ENCODE measurements at places on chromosomes 2 and 18.

DNA sequence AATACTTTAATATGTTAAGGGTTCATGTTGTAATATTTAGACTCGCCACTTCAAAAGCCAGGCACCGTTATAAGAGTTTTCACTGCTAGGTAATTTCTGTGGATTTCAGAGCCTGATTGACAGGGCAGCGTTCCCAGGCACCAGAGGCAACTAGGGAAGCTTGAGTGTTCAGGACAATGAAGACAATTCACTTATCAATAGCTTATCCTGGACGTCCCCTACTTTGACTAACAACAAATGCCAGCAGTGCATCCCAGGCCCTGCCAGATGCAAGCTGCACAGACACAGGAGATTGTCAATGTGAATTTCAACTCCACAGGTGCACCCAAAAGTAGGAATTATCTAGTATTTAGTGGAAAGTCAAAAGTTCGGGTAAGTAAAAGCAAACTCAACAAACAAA lies 179.3 kb upstream of the GYPC start:
- no peak overlapping the region for H3K27ac ChIP-seq
- no peaks in the 10 kb centered on the region for H3K36me3 ChIP-seq
- peaks cover 8% of the 10 kb centered on the region for H3K27me3 ChIP-seq
- no peak overlapping the region for H3K4me3 ChIP-seq
- no peak for DNase-seq

- H3K4me1 ChIP-seq = no peaks in the 10 kb centered on the region
- peaks cover 16% of the 10 kb centered on the region for H3K27me3 ChIP-seq
- no peaks in the 10 kb centered on the region for H3K36me3 ChIP-seq
- H3K27ac ChIP-seq = no peak overlapping the region
- DNase-seq = no peak
Measured at GRCh38 chr2:62686012-62686685, 19.4 kb upstream of the EHBP1 start.

DNA sequence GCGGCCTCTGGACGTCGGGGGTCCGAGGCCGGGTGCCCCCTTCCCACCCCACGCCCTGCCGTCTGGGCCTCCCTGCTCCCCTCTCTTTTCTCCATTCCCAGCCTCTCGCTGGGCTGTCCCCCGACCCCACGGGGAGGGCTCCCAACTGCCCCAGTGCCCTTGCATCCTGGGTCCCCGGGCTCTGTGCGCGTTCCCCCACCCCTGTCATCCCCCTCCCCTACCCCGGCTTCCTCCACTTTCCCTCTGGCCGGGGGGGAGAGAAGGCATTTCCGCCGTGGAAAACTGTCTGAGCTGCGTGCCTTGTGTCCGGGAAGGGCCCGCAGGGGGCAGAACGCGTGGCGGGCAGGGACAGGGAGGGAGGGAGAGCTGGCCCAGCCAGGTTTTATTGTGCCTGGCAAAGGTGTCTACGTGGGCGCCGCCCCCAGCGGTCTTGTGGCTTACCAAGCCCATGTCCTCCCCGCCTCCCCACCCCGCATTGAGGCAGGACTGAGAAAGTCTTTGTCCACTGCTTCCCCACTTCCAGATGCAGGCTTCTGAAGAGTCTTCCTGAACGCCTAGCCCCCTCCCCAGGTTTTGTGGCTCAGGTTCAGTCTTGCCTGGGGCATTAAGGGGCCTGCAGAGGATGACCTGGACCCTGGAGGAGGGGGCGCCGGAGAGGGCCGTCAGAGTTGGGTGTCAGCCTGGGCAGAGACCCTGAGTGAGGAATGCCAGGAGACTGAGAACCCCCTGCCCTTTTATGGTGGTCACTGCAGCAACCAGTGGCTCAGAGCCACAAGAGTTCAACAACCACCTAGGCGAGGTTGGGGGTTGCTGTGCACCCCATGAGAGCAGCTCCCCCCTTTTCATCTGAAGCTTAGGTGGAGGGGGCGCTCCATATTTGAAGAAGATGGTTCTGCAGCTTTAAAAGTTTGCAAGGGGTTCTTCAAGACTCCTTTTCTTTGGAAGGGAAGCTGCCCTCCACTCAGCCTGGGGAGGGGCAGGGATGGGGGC lies 1.3 kb downstream of the ITM2C start:
- H3K27me3 ChIP-seq = peaks cover 81% of the 10 kb centered on the region
- no peaks in the 10 kb centered on the region for H3K36me3 ChIP-seq
- no peak overlapping the region for H3K27ac ChIP-seq
- peak; percentile 19 for DNase-seq
- peak overlapping the region; percentile 93 for H3K4me3 ChIP-seq
- peaks cover 44% of the 10 kb centered on the region for H3K4me1 ChIP-seq

DNA sequence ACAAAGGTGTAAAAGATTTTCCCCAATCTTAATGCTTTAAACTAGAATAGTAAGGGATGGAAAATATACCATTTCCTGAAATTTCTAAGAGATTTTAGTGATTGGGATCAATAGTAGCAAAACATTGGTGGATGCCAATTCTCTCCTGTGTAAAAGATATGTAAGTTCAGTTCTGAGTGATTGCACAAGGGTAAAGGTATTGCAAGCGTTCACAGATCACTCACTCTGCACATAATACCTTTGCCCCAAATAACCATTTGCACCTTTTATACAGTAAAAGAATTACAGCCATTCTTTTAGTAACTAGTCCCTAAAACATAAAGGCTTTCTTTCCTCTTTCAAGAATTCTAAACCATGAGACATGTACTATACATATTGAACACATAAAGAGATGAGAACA lies 13.0 kb upstream of the ZCCHC2 start:
- H3K4me3 ChIP-seq = no peak overlapping the region
- peaks cover 33% of the 10 kb centered on the region for H3K36me3 ChIP-seq
- no peak for DNase-seq
- no peak overlapping the region for H3K27ac ChIP-seq

GRCh38 chr2:126244937-126245336 lies 411.0 kb upstream of the GYPC start:
- no peak overlapping the region for H3K4me3 ChIP-seq
- DNase-seq = peak; percentile 61
- H3K4me1 ChIP-seq = no peaks in the 10 kb centered on the region
- no peak overlapping the region for H3K27ac ChIP-seq
- H3K27me3 ChIP-seq = peaks cover 4% of the 10 kb centered on the region

GRCh38 chr18:13877157-13877556 lies 38.2 kb downstream of the MC2R start:
- H3K4me3 ChIP-seq = no peak overlapping the region
- H3K4me1 ChIP-seq = no peaks in the 10 kb centered on the region
- peaks cover 16% of the 10 kb centered on the region for H3K27me3 ChIP-seq
- no peaks in the 10 kb centered on the region for H3K36me3 ChIP-seq

DNA sequence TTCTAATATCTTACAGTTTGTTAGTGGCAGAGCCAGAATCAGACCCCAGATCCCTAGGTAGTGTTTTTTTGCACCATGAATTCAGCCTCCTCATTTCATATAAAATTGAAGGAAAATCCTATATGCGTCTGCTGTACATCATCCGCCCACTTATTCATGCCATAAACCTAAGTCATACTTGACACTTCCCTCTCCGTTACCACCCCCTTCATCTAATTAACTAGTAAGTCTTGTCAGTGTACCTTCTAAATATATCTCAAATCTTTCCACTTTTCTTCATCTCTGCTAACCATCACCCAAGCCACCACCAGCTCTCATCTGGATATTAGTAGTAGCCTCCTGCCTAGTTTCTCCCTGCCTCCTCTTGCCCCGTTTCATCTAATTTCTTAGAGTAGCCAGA lies 248.7 kb upstream of the SIX3 start:
- H3K4me3 ChIP-seq = no peak overlapping the region

GRCh38 chr2:157726946-157727345 lies 98.3 kb upstream of the ACVR1C start:
- no peak for DNase-seq
- H3K27me3 ChIP-seq = no peaks in the 10 kb centered on the region
- H3K36me3 ChIP-seq = peaks cover 78% of the 10 kb centered on the region

- no peak for DNase-seq
- H3K4me1 ChIP-seq = no peaks in the 10 kb centered on the region
- H3K4me3 ChIP-seq = no peak overlapping the region
- H3K27me3 ChIP-seq = no peaks in the 10 kb centered on the region
- H3K27ac ChIP-seq = no peak overlapping the region
Measured at GRCh38 chr2:148238561-148238960, 217.7 kb downstream of the MBD5 start.

- H3K4me1 ChIP-seq = peaks cover 1% of the 10 kb centered on the region
- no peak overlapping the region for H3K27ac ChIP-seq
- H3K27me3 ChIP-seq = peaks cover 9% of the 10 kb centered on the region
- no peak for DNase-seq
Measured at GRCh38 chr2:16251511-16252225, 311.3 kb downstream of the MYCN start.

GRCh38 chr2:134782107-134782506 lies 56.3 kb upstream of the ACMSD start:
- H3K27me3 ChIP-seq = peaks cover 19% of the 10 kb centered on the region
- H3K4me1 ChIP-seq = peaks cover 8% of the 10 kb centered on the region
- DNase-seq = no peak

DNA sequence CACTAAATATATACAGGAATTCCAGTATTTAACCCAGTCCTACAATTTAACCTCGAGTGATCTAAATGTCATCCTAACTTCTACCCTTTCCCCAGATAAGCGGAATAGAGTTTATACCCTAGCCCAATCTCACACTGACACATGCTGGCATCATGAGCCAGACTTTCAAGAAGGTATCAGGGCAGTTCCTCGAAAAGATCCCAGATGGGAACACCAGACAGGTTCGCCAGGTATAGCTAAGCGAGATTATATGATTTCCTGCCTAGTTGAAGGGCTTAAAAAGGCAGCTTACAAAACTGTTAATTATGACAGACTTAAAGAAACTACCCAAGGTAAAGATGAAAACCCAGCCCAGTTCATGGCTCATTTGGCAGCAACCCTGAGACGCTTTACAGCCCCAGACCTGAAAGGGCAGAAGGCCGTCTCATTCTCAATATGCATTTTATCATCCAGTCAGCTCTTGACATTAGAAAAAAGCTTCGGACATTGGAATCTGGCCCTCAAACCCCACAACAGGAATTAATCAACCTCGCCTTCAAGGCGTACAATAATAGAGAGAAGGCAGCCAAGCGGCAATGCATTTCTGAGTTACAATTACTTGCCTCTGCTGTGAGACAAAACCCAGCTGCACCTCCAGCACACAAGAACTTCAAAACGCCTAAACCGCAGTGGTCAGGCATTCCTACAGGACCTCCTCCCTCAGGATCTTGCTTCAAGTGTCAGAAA lies 668.2 kb upstream of the PKDCC start:
- no peaks in the 10 kb centered on the region for H3K36me3 ChIP-seq
- no peaks in the 10 kb centered on the region for H3K27me3 ChIP-seq
- no peaks in the 10 kb centered on the region for H3K4me1 ChIP-seq
- no peak for DNase-seq
- no peak overlapping the region for H3K27ac ChIP-seq

DNA sequence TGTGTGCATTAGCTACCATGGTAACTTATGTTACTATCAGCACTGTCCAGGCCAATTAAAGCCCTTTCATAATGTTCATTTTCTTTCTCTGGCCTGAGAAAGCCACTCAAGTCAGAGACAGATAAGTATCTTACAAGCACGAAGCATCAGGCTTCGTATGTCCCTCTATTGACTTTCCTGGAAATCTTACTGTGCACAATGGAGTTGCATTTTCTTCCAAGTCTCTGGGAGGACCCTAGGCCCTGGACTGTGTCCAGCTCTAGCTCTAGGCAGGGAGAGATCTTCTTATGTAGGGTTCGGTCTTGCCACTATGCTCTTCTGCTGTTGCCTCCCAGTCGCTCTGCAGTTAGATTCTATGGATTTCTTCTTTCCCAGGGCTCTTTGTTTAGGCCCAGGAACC lies 40.0 kb upstream of the ITGA6 start:
- H3K36me3 ChIP-seq = no peaks in the 10 kb centered on the region
- peaks cover 4% of the 10 kb centered on the region for H3K27me3 ChIP-seq
- no peak overlapping the region for H3K4me3 ChIP-seq
- DNase-seq = no peak
- no peaks in the 10 kb centered on the region for H3K4me1 ChIP-seq

DNA sequence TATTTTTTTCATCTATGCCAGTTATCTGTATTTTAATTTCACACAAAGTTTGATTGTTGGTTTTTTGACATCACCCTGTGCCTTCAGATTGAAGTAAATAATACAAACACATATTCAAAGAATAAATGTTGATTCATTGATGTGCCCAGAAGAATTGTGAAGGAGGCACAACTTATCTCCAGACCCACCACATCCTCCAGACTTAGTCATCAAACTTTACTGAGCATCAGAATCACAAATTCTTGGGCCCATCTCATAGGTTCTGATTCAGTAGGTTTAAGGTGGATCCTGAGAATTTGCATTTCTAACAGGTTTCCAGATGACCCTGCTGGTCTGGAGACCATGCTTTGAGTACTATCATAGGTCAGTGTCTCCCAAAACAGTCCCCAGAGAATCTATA lies 82.8 kb upstream of the PIK3C3 start:
- H3K27me3 ChIP-seq = no peaks in the 10 kb centered on the region
- no peaks in the 10 kb centered on the region for H3K36me3 ChIP-seq
- no peak for DNase-seq
- no peaks in the 10 kb centered on the region for H3K4me1 ChIP-seq
- no peak overlapping the region for H3K4me3 ChIP-seq
- H3K27ac ChIP-seq = no peak overlapping the region

DNA sequence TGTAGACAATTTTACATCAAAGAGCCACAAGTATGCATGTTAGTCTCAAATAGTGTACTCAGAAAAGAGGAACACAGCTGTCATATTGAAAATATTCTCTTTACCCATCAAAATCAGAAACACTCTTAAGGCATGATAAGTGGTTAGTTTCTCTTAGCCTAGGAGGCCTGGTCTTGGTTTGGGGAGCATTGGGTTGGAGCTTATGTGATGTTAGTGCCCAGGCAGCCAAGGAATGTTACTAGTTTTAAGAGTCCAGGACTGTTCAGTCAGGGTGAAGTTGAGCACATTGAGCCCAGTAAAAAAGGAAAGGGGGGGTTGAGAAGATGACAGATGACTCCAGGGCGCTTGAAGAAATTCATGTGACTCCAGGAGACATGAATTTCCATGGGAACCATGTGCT lies 340.6 kb downstream of the HRH4 start:
- H3K4me3 ChIP-seq = no peak overlapping the region
- H3K27me3 ChIP-seq = no peaks in the 10 kb centered on the region
- no peaks in the 10 kb centered on the region for H3K4me1 ChIP-seq
- H3K27ac ChIP-seq = no peak overlapping the region
- DNase-seq = no peak

- no peak overlapping the region for H3K4me3 ChIP-seq
- no peak overlapping the region for H3K27ac ChIP-seq
- DNase-seq = no peak
- no peaks in the 10 kb centered on the region for H3K4me1 ChIP-seq
Measured at GRCh38 chr2:166148500-166149400, 20.9 kb upstream of the SCN1A start.

GRCh38 chr2:42547014-42547413 lies 21.4 kb upstream of the MTA3 start:
- no peak overlapping the region for H3K27ac ChIP-seq
- H3K4me1 ChIP-seq = no peaks in the 10 kb centered on the region
- no peak for DNase-seq
- H3K27me3 ChIP-seq = no peaks in the 10 kb centered on the region
- H3K4me3 ChIP-seq = no peak overlapping the region

- no peaks in the 10 kb centered on the region for H3K36me3 ChIP-seq
- H3K4me3 ChIP-seq = no peak overlapping the region
- DNase-seq = no peak
- H3K27me3 ChIP-seq = peaks cover 13% of the 10 kb centered on the region
Measured at GRCh38 chr2:170307555-170308351, 129.8 kb downstream of the MYO3B start.

Measured in activated naive CD4-positive, alpha-beta T cell treated with anti-CD3 and anti-CD28 coated beads, Interleukin-2, amount 10 ng/mL, durations not matched to agents 7 days and 5 days (primary cell).